ENCODE measurements at places on chromosomes 1 and 21.

- no peak for DNase-seq
These were observed 23.2 kb downstream of the PCNT start for GRCh38 chr21:46347203-46347550.

DNA sequence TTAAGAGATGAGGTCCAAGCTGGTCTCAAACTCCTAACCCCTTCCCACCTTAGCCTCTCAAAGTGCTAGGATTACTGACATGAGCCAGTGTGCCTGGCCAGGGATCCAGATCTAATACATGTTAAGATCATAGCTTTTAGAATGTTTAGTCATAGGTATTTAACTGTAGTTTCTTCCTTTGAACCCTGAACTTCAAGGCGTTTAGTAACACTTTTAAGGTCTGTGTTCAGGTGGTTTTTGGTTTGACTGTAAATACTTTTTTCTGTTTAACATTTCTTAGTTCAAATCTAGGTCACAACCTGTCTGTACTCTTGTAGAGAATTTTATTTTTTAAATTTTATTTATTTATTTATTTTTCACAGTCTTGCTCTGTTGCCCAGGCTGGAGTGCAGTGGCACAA, 28.1 kb downstream of the RAP1A start:
- DNase-seq = no peak

DNA sequence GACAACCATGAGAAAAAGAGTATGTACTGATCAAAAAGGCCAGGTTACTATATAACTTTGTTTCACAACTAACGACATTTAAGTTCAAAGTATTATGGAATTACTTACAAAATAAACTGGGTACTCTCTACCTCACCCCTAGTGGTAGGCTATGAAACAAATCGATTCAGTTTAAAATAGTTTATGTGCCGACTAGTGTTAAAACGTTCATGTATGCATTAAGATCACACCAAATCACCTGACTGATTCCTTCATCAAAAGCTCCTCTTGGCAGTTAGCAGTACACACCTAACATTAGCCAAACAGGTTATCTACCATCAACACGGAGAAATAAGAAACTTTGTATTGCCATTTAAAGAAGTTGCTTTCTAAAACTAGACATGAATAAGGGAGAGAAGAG, 137.1 kb downstream of the AKT3 start:
- DNase-seq = no peak

DNA sequence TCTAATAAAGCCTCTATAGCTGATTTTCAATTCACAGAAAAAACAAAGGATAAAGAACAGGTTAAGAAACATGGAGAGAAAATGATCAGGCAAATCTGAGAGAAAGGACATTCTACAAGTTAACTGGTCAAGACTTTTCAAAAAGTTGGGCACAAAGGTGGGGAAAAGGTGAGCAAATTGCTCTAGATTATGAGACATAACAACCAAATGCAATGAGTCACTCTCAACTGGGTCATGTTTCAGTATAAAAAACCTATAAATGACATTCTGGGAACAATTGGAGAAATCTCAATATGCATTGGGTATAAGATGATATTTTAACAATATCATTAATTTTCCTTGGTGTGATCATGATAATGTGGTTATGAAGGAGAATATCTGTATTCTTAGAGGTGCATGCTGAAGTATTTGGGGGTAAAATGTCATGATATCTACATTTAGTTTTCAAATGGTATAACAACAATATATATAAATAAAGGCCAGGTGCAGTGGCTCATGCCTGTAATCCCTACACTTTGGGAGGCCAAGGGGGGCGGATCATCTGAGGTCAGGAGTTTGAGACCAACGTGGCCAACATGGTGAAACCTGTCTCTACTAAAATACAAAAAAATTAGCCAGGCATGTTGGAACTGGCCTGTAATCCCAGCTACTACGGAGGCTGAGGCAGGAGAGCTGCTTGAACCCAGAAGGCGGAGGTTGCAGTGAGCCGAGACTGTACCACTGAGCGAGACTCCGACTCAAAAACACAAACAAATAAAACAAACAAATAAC, 27.0 kb downstream of the ANKRD13C start:
- DNase-seq = no peak

- no peak for DNase-seq
These were observed 3.0 kb upstream of the MPL start for GRCh38 chr1:43334453-43335205.

- DNase-seq = no peak
These were observed 25.9 kb downstream of the NIPAL3 start for GRCh38 chr1:24441480-24441879.

- no peak for DNase-seq
These were observed 54.0 kb upstream of the CNN3 start for GRCh38 chr1:94980582-94981574.

GRCh38 chr1:179888071-179888470, 6.0 kb downstream of the TOR1AIP1 start:
- no peak for DNase-seq
